Stomach (tissue), 19 donors: ENCODE measurements at places on chromosomes 6 and 20. TPM values are rescaled to one million over a fixed set of nuclear protein-coding genes. Genes with fewer than 3 reads are reported as not detected.

GRCh38 chr6:121187833-121188200, 146.5 kb downstream of the TBC1D32 start:
- H3K36me3 ChIP-seq: no peaks in the 10 kb centered on the region
- no peaks in the 10 kb centered on the region for H3K27me3 ChIP-seq
- no peak overlapping the region for H3K27ac ChIP-seq
- H3K4me3 ChIP-seq: no peak overlapping the region
- DNase-seq: no peak
- no peaks in the 10 kb centered on the region for H3K4me1 ChIP-seq

DNA sequence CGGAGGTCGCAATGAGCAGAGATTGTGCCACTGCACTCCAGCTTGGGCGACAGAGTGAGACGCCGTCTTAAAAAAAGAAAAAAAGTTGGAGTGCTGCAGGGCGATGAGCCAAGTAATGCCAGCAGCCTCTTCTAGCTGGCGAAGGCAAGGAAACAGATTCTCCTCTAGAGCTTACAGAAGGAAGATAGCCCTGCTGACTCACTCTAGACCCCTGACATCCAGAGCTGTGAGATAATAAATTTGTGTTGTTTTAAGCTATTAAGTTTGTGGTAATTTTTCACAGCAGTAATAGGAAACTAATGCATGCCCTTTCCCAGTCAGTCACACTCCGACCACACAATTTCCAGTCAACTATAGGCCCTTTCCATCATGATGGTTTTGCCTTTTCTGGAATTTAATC, 16.4 kb downstream of the PRSS16 start:
- H3K4me3 ChIP-seq: no peak overlapping the region
- no peaks in the 10 kb centered on the region for H3K36me3 ChIP-seq
- H3K27ac ChIP-seq: no peak overlapping the region
- no peaks in the 10 kb centered on the region for H3K4me1 ChIP-seq
- peaks cover 97% of the 10 kb centered on the region for H3K27me3 ChIP-seq

GRCh38 chr6:144285798-144286502, 815 bp downstream of the UTRN start:
- no peaks in the 10 kb centered on the region for H3K27me3 ChIP-seq
- peak; percentile 82 for DNase-seq
- H3K4me1 ChIP-seq: peaks cover 27% of the 10 kb centered on the region
- H3K27ac ChIP-seq: peak overlapping the region; percentile 97

DNA sequence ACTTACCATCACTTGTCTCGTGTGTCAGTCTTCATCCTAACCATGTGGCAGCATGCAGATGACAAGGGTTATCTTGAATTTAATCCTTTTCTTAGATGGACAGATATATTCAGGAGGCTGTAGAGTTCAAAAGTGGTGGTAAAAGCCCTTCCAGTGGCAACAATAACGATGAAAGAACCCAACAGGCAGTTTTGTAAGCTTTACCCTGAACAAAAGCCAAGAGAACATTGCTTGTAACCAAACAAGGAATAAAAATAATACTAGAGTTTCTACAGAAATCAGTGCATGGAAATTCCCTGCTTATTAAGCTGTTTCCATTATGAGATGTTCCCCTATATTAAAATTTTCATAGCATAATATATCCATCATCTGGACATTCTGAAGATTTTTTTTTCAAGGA, 69.7 kb downstream of the PDE7B start:
- H3K36me3 ChIP-seq: no peaks in the 10 kb centered on the region
- DNase-seq: no peak
- H3K27ac ChIP-seq: peak overlapping the region; percentile 66
- no peak overlapping the region for H3K4me3 ChIP-seq

DNA sequence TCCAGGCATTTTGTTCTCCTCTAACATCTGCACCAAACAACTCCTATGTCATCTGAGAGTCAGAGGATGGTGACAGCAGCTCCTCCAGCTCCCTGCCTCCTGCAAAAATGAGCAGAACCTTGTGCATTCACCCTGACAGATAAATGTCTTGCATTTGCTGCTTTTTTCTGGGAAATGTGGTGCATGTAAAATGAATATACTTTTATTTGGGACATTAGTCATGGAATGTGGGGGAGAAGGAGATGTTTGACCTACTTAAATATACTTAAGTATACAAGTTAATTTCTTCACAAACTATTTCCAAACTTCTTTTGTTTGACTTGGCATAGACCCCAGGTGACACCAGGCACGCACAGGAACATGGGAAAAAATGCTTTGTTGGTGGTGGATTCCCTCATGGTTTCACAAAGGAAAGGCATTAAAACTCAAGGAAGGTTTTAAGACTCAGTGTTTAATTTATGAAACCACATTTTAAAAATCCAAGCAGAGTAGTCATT, 181.8 kb upstream of the MCHR2 start:
- H3K27me3 ChIP-seq: no peaks in the 10 kb centered on the region
- H3K4me3 ChIP-seq: no peak overlapping the region
- H3K4me1 ChIP-seq: peaks cover 6% of the 10 kb centered on the region

DNA sequence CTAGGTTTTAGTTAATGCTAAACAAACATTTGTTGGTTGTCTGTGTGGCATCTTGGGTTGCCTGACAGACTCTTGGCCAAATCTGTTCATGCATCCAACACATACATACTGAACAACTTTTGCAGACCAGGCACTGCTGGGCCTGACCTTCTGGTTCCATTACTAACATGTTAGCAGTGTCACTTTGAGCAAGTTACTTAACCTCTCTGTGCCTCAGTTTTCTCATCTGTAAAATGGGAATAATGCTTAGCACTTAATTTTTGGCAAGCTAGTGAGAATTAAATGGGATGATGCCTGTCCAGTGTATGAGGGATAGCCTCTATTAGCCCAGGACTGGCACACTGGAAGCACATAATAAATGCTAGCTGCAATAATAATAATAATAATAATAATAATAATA, 169.9 kb downstream of the DHX35 start:
- no peak overlapping the region for H3K27ac ChIP-seq
- DNase-seq: no peak
- H3K27me3 ChIP-seq: no peaks in the 10 kb centered on the region
- H3K4me1 ChIP-seq: no peaks in the 10 kb centered on the region

DNA sequence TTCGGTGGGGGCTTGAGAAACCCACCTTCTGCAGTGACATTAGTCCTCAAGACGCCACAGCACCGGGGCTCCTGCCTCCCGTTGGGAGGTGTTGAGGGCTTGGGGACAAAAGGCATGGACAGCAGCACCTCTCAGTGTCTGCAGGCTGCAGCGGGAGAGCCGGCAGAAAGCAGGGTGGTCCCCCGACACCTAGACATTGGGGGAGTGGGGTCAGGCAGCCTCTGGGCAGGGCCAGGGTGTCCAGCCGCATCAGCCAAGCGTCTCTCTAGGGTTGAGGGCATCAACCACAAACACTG, 264.7 kb downstream of the TAF4 start:
- DNase-seq: no peak
- H3K4me3 ChIP-seq: no peak overlapping the region
- H3K4me1 ChIP-seq: peaks cover 18% of the 10 kb centered on the region
- H3K27me3 ChIP-seq: peaks cover 22% of the 10 kb centered on the region

GRCh38 chr6:22082218-22082617, 214.6 kb downstream of the PRL start:
- H3K4me1 ChIP-seq: no peaks in the 10 kb centered on the region
- no peaks in the 10 kb centered on the region for H3K36me3 ChIP-seq
- H3K4me3 ChIP-seq: no peak overlapping the region
- H3K27me3 ChIP-seq: no peaks in the 10 kb centered on the region
- DNase-seq: no peak

GRCh38 chr6:1770435-1770843, 160.7 kb downstream of the FOXC1 start:
- peaks cover 5% of the 10 kb centered on the region for H3K4me1 ChIP-seq
- no peaks in the 10 kb centered on the region for H3K27me3 ChIP-seq
- no peak overlapping the region for H3K4me3 ChIP-seq

DNA sequence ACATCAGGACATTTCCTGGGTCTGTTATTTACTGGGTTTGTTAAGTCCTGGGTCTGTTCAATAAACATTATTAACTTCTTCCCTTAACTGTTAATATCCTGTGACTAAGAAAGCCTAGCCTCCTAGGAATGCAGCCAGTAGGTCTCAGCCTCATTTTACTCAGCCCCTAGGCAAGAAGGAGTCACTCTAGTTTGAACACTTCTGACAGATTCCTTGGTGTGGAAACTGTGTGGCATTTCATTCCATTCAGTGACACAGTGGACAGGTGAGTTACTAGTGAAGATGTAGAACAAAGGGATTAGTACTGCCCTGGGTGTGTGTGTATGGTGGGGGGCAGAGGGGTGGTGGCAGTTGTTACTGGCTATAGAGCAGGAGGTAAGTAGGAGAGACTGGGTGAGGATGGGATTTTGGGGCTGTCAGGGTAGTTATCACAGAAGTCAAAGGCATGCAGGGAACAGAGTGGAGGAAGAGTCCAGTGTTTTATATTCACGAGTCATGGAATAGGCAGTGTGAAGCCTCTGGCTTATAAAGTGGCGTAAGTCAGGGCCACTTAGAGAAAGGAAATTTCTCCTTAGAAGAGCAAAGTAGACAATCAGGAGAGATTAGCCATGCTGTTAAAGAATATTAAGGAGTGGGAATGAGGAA, 28.4 kb downstream of the RNF182 start:
- no peak overlapping the region for H3K4me3 ChIP-seq
- H3K4me1 ChIP-seq: no peaks in the 10 kb centered on the region
- no peaks in the 10 kb centered on the region for H3K27me3 ChIP-seq
- H3K27ac ChIP-seq: no peak overlapping the region
- DNase-seq: no peak

DNA sequence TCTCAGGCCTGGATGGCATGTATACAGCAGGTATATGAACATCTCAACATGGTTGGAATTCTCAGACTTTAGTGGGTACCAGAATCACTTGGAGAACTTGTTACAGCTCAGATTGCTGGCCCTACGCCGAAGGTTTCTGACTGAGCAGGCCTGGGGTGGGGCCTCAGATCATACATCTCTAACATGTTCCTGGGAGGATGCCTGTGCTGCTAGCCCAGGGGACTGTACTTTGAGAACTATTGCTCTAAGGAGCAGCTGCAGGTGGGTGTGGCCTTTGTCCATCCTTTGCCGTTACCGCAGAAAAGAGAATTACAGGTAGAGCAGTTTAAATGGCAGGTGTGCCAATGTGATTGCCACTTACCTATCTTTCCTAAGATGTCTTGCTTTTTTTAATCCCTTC, 310.5 kb upstream of the JAG1 start:
- H3K4me3 ChIP-seq: no peak overlapping the region
- H3K4me1 ChIP-seq: peaks cover 12% of the 10 kb centered on the region
- H3K27ac ChIP-seq: no peak overlapping the region
- H3K27me3 ChIP-seq: no peaks in the 10 kb centered on the region
- no peaks in the 10 kb centered on the region for H3K36me3 ChIP-seq

GRCh38 chr6:167757821-167758220, 68.9 kb upstream of the AFDN start:
- H3K4me1 ChIP-seq: peaks cover 15% of the 10 kb centered on the region
- no peak overlapping the region for H3K27ac ChIP-seq
- no peak for DNase-seq

GRCh38 chr6:138106665-138107077, 548 bp downstream of the PERP start:
- no peaks in the 10 kb centered on the region for H3K27me3 ChIP-seq
- no peak for DNase-seq
- H3K4me1 ChIP-seq: peaks cover 6% of the 10 kb centered on the region
- H3K36me3 ChIP-seq: no peaks in the 10 kb centered on the region

- H3K36me3 ChIP-seq: no peaks in the 10 kb centered on the region
- H3K4me1 ChIP-seq: peaks cover 20% of the 10 kb centered on the region
- no peak overlapping the region for H3K27ac ChIP-seq
- no peak overlapping the region for H3K4me3 ChIP-seq
These were observed 172.8 kb downstream of the BACH2 start for GRCh38 chr6:90123831-90124230.

DNA sequence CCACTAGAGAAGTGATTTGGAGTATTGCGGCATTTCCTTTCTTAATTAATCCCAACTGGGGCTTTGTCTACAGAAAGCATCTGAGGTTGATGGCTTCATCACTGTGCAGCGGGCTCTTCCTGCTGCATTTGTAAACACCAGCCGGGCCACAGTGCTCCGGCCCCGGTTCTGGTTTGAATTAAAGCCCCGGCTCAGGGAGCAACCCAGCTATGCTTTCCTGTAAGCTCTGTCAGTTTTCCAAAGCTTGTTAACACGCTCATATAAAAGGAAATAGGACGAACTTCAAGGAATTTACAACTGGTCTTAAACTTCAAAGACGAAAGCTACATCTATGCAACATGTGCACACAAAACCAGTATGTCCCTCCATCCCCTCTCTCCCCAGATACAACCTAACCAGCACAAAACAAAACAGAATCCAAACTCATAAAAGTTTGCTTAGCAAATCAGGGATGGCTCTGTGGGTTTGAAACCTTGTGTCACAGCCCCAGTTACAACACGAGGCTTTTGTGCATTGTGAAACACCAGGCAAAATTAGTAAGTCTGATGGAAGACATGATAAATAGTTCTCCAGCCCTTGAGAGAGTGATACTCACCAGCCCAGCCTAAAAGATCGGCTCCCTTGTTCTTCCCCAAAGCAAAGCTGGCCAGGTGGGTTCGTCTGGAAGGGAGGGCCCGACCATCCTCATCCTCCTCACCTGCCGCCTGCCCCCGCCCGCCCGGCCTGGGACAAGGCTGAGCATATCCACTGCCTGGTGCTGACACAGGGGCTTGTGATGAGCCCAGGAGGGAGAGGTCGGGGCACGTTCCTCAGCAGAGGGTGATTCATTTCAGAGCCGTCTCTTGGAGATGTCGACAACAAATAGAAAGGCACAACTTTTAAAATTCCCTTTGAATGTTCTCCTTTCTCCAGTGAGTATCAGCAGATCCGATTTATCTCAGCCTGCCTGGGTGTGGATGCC, 197.9 kb downstream of the TFAP2C start:
- H3K27ac ChIP-seq: no peak overlapping the region
- no peak overlapping the region for H3K4me3 ChIP-seq
- DNase-seq: no peak
- H3K4me1 ChIP-seq: no peaks in the 10 kb centered on the region
- no peaks in the 10 kb centered on the region for H3K36me3 ChIP-seq
- H3K27me3 ChIP-seq: peaks cover 16% of the 10 kb centered on the region

- H3K36me3 ChIP-seq: peaks cover 59% of the 10 kb centered on the region
These were observed 16.1 kb downstream of the TP53INP2 start for GRCh38 chr20:34720266-34720665.

DNA sequence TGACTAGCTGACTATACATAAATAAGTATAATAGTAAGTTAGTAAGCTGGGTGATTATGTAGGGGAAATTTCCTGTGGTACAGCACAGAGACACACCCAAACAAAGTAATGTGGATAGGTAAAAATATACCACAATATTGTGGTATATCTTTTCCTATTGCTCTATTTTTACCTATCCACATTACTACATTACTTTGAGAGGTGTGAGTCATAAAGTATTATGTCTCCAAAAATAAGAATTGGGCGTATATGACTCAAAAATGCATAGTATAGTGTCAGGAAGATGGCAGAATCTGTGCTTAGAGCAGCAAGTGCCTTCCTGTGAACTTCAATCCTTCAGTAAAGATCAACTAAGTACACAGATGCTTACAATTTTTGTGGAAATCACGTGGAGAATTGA, 2.7 kb upstream of the SIRPG start:
- no peak overlapping the region for H3K4me3 ChIP-seq
- DNase-seq: no peak
- H3K27me3 ChIP-seq: no peaks in the 10 kb centered on the region
- H3K27ac ChIP-seq: no peak overlapping the region
- H3K4me1 ChIP-seq: no peaks in the 10 kb centered on the region

EYS gene
- total RNA-seq: not detected

PSORS1C1 gene
- 5.7 TPM for total RNA-seq

CRISP3 gene
- total RNA-seq: 0.55 TPM

SEL1L2 gene
- total RNA-seq: not detected

CLPSL1 gene
- total RNA-seq: not detected

GSTA4 gene
- total RNA-seq: 105 TPM

AGPAT1 gene
- total RNA-seq: 33.5 TPM

MACROD2 gene
- total RNA-seq: not detected

FHL5 gene
- 14.0 TPM for total RNA-seq

ACSS2 gene
- 230 TPM for total RNA-seq
